ENCODE measurements at places on chromosomes 1 and 21. TPM values are rescaled to one million over a fixed set of nuclear protein-coding genes. Genes with fewer than 3 reads are reported as not detected.

DNA sequence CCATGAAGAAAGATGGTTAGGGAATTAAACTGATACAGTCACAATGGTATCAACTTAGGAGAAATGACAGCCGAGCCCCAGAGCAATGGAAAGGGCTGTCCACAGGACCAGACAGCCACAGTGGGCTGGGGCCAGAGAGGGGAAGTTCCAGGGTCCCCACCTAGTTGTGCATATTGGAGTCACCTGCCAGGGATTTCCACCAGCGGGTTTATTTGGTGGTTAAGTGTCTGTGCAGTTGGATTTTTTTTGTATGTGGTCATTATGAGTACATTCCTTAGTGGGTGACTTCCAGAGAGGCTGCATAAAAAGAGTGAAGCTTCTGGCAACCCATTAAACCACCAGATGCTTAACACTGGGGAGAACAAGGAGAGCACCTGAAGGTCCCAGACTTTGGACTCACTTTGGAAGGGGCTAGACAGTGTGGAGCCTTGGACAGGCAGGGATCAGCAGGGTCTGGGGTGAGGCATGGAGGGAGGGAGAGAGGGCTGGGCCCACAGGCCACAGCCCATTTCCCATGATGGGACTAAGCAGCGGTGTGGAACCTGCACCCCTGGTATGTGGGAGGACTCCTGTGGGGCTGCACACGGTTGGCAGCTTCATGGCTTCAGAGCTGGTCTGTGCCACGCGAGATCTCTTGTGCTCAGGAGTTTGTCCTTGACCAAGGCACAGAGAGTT lies 7.8 kb upstream of the PTTG1IP start:
- no peak for DNase-seq

Gene OR2L13
- not detected for total RNA-seq

DNA sequence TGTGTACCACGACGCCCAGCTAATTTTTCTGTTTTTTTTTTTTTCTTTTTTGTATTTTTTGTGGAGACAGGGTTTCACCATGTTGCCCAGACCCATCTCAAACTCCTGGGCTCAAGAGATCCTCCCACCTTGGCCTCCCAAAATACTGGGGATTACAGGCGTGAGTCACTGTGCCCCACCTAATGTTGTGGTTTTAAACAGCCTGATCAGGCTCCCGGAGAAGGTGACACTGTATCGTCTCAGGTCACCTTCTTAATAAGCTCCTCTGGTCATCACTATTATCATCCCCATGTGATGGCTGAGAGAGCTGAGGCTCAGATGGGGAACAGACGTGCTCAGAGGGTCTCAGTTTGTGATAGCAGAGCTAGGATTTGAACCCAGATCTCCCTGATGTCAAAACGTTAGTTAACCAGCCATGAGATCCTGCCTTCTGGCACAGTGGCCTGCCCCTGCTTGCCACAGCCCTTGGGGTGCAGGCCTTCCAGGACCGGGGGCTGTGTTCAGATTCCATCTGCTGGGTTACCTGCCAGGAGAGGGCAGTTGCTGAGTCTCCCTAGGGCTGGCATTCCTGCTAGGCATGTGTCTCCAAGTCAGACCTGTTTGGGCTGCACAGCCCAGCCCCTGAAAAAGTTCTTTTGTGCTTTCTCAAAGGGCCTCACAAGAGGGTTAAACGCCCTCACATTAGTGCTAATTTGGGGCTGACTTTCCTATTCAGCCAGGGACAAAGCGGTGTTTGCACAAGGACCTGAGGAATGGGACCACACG lies 32.7 kb upstream of the GRHL3 start:
- no peak for DNase-seq

Gene GBP5
- 0.13 TPM for total RNA-seq

Gene PGLYRP4
- 10.2 TPM for total RNA-seq

GRCh38 chr1:81270051-81270450 lies 530.7 kb upstream of the ADGRL2 start:
- no peak for DNase-seq

DNA sequence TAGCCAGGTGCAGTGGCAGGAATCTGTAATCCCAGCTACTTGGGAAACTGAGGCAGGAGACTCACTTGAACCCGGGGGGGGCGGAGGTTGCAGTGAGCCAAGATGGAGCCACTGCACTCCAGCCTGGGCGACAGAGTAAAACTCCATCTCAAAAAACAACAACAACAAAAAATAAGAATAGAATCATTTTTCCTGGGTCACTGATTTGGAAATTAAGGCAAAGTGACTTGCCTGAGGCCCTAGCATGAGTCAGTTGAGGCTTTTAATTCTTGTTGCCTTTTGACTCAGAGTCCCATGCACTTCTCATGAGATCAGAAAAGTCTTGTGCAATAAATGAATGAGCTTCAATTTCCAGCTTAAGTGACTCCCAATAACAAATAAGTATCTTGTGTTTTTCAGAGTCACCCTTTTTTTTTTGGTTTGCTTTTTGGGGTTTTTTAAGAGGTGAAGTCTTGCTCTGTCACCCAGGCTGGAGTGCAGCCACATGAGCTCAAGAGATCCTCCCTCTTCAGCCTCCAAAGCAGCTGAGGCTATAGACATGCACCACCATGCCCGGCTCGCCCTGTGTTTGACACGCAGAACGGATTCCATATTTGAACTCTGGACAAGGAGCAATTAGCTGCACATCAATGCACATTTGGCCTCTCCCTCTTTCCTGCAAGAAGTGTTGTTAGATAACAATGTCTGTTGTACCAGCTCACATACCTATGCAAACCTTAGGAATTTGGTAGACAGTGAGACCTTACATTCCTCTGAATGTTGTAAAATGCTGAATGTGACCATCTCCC lies 3.4 kb upstream of the PLEKHM2 start:
- DNase-seq: no peak

DNA sequence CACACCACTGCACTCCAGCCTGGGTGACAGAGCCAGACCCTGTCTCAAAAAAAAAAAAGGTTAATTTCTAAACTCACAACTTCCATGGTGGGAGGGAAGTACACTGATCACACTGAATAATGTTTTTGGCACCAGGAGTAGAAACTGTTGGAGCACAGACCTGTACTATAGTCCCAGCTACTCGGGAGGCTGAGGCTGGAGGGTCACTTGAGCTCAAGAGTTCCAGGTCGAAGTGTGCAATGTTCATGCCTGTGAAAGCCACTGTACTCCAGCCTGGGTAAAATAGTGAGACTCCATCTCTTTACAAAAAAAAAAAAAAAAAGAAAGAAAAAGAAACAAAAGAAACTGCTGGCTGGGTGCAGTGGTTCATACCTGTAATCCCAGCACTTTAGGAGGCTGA lies 35.3 kb downstream of the TMEM50B start:
- DNase-seq: peak; percentile 52

DNA sequence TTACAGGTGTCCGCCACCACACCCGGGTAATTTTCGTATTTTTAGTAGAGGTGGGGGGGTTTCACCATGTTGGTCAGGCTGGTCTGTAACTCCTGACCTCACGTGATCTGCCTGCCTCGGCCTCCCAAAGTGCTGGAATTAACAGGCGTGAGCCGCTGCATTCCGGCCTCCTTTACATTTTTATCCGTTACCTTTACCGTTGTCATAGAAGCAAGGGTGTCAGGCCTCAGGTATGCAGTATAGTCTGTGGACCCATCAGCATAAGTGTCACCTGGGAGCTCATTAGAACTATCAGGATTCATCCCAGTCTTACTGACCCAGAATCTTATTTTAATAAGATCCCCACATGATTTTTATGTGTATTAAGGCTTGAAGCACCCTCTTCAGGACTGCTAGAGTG lies 5.4 kb downstream of the CDC42 start:
- peak; percentile 49 for DNase-seq

Gene OR2T29
- total RNA-seq: 0.49 TPM

Gene EXO1
- 0.52 TPM for total RNA-seq

- DNase-seq: no peak
Measured at GRCh38 chr21:27808923-27809322, 842.0 kb upstream of the ADAMTS5 start.

Gene AKR7A3
- 1.1 TPM for total RNA-seq

Gene PFDN2
- 22.2 TPM for total RNA-seq

DNA sequence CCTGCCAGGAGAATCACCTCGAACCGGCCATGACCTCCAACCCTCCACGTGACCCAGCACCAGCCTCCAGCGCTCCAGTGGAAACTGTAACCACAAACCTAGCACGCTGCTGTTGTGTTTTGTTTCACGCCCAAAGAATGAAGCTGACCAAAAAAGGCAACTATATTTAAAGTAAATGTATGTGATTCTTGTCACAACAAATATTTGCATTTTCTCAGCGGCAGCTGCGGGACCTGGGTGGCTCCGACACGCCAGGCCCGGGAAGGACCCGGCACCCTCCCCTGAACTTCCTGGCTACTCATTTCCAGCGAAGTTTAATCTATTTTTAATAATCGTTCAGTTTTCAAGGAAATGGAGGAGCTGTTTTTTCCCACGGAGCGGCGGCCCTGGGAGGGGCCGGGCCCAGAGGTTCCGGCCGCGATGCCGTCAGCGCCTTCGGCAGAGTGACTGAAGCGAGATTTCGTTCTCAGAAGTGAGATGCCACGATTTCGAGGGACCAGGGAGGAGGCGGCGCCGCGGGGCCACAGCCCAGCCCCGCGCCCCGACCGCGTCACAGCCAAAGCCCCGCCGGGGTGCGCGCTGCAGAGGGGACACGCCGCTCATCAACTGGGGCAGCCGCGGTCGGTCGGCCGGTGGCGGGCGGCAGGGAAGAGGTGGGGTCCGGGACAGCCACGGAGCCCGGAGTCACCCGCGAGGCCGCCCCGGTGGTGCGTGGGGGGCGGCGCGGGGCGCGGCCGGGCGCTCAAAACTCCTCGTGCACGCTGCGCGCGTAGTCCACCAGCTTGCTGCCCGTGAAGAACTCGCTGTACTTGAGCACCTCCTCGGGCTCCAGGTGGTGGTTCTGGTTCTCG lies 3.0 kb upstream of the TNFRSF4 start:
- no peak for DNase-seq

Gene VHLL
- total RNA-seq: not detected

DNA sequence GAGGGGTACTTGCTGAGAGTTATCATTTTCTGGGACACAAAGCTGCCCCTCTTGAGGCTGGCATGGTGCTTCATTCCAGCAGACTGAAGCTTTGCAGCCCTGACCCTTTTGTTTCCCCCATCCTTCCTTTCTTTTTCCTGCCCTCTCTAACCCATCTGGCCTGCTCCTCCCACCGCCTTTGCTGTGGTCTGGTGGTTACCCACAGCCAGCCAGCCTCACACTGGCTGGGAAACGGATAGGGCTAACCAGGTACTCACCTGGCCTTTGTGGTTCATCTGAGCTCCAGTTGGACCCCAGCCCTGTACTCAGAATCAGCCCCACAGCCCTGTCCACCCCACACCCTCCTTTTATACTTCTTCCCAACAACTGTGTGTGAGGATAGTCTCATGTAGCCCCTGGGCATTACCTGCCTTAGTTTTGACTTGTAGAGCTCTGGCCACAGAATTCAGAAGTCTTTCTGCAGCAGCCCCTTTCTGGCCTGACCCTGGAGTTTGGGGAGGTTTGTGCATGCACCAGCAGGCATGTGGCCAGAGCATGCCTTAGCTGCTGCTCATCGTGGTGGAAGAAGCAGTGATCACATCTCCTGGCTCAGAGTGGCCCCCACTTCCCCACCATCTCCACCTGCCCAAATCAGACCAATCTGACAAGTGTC lies 138.0 kb downstream of the TRABD2B start:
- DNase-seq: no peak

GRCh38 chr1:184820956-184821355 lies 66.3 kb upstream of the EDEM3 start:
- DNase-seq: no peak

DNA sequence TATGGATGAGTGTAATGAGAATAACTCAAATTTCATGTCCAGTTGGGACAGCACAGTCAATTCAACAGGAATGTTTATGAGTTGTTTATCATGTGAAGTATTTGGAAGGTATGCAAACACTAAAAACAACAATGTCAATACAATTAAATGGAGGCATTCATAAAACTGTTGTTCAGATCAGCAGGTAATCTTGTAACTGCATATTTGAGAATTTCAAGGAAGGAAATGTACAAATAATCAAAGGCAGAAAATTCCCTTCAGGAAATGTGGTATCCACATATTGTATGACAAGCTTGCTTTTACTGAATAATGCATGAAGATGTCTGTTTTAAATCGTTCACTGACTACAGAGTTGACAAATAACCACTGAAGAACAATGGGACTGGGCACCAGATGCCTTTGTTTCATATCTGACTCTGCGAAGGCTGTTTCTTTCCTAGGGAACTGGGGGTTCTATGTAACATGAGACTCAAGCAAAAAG lies 198.3 kb downstream of the LTN1 start:
- no peak for DNase-seq

DNA sequence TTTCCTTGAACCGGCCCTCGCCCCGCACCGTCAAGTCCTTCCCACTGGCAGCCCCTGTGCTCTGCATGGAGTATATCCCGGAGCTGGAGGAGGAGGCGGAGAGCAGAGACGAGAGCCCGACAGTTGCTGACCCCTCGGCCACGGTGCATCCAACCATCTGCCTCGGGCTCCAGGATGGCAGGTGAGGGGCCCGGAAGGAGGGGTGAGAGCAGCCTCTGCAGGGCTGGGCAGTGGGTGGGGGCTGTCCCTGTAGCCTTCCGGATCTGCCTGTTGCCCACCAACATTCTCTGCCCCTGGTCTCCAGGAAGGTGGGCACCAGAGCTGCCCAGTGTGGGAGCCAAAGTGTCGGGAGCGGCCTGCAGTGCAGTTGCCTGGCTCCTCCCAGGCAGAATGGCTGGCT lies 99.2 kb upstream of the ACTL8 start:
- DNase-seq: no peak

- no peak for DNase-seq
Measured at GRCh38 chr1:64295561-64295960, 92.1 kb downstream of the UBE2U start.

Gene SLC45A1
- 0.13 TPM for total RNA-seq

- no peak for DNase-seq
Measured at GRCh38 chr1:246367041-246367440, 140.0 kb downstream of the SMYD3 start.

- DNase-seq: peak; percentile 83
Measured at GRCh38 chr1:53572065-53572814, 113.0 kb downstream of the DMRTB1 start.

GRCh38 chr1:157119008-157119407 lies 19.2 kb downstream of the ETV3 start:
- peak; percentile 68 for DNase-seq

- no peak for DNase-seq
Measured at GRCh38 chr1:57091642-57092041, 125.8 kb upstream of the C8B start.

GRCh38 chr1:40044110-40044509 lies 3.6 kb downstream of the CAP1 start:
- no peak for DNase-seq

DNA sequence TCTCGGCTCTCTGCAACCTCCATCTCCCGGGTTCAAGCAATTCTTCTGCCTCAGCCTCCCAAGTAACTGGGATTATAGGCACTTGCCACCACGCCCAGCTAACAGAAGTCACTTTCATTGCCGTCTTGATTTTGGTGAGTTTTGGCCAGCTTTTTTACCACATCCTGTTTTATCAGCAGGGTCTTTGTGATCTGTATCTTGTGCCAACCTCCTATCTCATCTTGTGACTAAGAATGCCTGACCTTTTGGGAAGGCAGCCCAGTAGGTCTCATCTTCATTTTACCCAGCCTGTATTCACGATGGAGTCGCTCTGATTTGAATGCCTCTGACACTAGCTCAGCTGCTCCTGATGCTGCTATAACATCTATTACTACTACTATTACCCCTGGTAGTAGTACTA lies 46.8 kb upstream of the BARHL2 start:
- no peak for DNase-seq

GRCh38 chr1:156052862-156053767 lies 483 bp downstream of the UBQLN4 start:
- DNase-seq: peak; percentile 91

Gene UHMK1
- total RNA-seq: 27.1 TPM

- no peak for DNase-seq
Measured at GRCh38 chr1:63321066-63321784, 1.1 kb upstream of the FOXD3 start.

All from lower leg skin (tissue), 4 donors.